ENCODE measurements at places on chromosomes 7 and 10.

DNA sequence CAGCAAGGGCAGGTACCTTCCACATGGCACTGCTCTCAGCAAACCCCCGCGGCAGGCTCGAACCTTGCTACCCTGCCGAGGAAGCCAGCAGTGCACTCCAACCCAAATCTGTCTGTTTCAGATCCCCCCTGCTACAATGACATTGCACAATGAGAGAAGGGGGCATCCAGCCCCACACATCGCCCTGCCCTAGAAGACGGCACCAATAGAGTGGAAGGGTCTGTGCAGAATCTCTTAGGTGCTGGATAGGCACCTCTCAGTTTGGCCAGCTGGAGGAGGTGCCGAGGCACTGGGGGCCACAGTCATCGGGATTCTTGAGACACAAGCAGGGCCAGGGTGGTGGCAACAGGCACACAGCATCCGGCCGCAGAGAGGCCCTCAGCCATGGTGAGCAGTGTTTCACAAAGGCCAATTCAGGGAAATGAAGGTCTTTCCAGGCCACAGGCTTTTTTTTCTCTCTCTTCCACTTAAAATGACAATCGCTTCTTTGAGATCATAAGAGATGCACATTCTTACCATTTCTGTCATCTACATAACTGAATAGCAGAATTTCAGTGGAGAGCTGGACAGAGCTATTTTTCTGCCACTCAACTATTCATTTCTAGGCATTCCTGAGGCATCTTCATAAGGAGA is 281.3 kb downstream of the TNS3 start:
- DNase-seq = no peak

DNA sequence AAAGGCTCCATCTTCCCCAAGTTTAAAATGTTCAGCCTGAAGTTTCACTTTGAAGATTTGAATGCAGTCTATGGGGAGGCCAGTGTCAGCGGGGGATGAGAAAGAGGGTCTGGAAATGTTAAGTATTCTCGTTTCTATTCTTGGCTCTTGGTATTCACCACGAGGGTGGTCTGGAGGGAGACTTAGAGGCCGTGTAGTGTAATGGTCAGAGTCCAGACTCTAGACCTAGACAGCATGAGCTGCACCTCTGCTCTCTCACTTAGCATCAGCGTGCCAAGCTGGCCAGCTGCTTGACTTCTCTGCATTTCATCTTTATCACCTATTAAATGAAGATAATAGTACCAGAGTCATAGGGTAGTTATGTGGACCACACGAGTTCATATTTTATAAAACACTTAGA is 57.9 kb downstream of the MKX start:
- DNase-seq = no peak

GRCh38 chr7:1269336-1269890 is 36.7 kb downstream of the UNCX start:
- no peak for DNase-seq

DNA sequence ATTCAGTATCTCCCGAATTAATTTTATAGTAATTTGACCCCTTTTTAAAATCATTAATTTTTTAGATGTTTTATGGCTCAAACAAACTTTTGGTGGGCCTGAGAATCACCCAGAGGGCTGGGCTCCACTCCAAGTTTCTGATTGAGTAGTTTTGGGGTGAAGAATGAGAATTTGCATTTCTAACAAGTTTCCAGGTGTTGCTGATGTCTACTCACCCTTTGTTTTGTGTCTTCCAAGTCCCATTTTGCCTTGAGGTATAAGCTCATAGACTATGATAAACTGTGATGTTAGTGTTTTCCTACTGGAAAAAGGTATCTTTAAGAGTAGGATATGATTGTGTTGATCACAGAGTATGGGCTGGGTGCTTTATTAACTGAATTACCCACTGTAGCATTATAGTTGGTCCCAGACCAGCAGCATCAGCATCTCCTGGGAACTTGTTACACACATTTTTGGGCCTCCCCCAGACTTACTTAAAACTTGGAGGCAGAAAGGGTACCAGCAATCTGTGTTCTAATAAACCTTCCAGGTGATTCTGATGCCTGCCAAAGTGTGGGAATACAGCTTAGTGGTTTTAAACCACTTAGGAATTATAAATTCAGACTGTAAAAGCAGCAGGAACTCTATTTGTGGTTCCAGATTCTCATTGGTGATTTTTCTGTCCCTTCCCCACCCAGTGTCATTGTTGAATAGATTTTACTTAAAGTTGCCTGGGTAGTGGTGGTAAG is 19.1 kb downstream of the ZNRF2 start:
- DNase-seq = no peak

DNA sequence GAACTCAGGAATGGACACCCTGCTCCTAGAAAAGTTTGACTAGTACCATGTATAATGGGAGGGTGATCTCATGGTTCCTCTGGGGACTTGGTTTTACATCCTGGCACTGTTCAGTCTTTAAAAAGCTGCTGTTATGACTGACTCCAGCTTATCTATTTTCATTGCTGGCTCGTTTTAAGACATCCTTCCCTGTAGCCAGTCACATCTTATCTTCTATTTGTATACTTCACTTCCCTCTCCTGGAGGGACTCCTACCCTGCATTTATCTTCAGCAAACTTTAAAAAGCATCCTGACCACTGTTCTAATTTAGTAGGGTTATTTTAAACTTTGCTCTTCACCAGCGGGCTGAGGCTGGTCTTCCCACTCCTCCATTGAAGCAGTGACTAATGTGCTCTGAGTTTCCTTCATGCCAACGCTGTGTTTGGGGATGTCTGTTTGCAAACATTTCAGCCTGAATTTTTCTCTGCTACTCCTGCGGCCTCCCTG is 72.9 kb upstream of the ARMC3 start:
- no peak for DNase-seq

DNA sequence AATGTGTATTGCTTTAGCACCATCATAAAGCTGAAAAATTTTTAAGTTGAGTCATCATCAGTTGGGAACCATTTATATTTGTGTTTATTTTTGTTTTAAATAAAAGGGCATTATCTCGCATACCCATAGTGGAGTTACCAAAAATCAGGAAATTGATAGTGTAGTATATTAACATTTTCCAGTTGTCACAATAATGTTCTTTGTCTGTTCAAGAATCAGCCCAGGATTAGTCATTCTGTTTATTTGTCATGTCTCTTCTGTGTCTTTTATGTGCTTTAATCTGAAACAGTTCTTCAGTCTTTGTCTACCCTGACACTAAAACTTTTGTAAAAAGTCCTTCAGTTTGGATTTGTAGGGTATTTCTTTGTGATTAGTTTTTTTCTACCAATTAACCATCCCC is 827.8 kb upstream of the ZWINT start:
- DNase-seq = no peak

DNA sequence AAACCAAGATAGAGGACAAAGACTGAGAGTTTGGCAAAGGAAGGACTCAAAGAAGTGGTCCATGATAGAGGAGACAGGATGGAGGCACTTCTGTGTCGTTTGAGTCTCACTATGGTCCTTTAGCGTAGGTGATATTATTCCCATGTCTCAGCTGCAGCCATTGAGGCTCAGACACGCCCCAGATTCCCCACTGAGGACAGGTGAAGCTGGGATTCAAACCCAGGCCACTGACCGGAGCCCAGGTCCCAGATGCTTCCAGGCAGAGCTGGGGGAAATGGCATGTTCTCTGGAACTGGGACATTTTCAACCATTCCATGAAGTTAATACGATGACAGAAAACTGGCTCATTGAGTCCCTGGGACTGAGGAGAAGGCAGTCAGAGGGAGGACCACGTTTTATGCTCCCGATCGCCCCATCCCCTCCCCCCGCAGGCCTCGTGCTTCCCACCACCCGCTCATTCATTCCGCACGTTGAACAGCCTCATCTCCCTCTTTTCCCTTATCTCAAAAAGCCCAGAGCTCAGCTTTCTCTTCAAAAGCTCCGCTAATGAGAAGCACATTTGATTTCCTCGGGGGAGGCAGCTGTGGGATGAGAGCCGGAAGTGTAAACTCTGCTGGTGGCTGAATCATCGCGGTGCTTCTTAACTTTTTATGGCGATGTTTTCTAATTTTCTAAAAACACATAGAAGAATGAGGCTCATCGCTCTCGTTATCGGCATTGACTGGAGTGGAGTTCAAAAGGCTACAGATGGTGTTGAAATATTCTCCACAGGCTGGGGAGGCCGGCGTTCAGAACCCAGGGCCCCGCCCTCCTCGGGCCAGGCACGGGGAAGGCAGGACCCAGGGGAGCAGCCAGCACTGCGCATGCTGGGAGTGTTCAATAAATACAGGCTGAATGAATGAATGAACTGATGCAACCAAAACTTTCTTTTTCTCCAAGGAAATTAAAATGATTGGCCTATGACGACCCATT is 64.0 kb downstream of the OAT start:
- no peak for DNase-seq

GRCh38 chr7:159015454-159016410 is 128.9 kb downstream of the VIPR2 start:
- no peak for DNase-seq

DNA sequence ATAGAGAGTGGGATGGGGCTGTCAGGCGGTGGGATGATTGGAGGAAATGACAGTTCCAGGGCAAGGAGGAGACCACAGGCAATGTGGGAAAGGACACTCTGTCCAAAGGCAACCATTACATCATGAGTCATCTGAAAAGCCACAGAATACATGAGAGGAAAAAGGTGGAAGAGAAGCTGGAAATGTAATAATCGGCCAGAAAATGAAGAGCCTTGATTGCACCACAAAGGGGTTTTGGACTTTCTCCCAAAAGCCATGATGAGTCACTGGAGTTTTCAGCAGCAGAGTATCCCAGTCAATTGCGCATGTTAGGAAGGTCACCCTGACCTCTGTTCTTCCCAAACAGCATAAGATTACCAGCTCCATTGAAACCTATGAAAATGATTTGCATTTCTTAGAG is 222.0 kb downstream of the LHFPL3 start:
- DNase-seq = no peak

DNA sequence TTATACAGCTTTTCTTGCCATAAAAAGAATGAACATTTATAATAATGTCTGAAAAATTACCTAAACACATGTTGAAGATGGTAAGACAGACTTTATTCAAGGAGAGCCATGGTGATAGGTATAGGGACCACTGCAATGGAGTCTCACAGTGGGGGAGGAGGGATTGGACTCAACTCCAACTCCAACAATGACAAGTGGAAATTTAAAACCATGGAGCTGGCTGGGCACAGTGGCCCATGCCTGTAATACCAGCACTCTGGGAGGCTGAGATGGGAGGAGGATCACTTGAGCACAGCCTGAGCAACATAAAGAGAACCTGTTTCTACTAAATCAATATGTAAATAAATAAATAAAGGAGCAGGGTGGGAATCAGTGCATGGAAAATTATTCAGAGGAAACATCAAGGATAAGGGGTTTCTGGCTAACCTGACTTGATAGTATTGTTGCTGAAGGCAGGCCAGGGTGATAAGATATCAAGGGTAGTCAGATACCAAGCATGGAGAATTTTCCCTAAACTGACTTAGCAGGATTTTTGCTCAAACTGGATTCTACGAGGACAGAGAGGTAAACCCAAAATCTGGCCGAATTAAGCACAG is 19.5 kb upstream of the MICU1 start:
- DNase-seq = no peak

DNA sequence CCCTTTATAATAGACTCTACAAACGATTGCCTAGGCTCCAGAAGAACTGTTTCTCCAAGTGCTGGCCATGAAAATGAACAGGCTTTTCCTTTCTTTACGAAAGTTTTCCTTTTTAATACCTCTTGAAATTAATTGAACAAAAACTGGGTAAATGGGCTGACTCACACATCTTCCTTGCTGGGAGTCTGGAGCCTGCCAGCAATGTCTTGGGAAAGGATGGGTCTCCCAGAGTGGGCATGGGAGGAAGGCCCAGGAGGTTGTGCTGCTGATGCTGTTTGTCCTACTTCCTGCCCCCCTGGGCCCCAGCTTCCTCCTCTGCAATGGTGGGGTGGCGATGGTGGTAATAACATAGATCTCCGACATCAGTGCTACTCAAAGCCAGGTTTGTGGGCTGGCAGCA is 174.1 kb downstream of the RPS24 start:
- no peak for DNase-seq
